ENCODE measurements at places on chromosomes 13 and 19. TPM values are rescaled to one million over a fixed set of nuclear protein-coding genes. Genes with fewer than 3 reads are reported as not detected.

STARD13 gene
- 0.99 TPM for total RNA-seq

ZNF17 gene
- total RNA-seq, result 5.0 TPM

COL5A3 gene
- 2.8 TPM for total RNA-seq

FXYD7 gene
- 0.93 TPM for total RNA-seq

FCER2 gene
- 4.1 TPM for total RNA-seq

ZNF837 gene
- 2.1 TPM for total RNA-seq

NAPSA gene
- 99.8 TPM for total RNA-seq

- no peak for DNase-seq
- no peaks in the 10 kb centered on the region for H3K36me3 ChIP-seq
- H3K27me3 ChIP-seq, result no peaks in the 10 kb centered on the region
- peaks cover 39% of the 10 kb centered on the region for H3K4me1 ChIP-seq
Observed at GRCh38 chr13:22161871-22162270, 491.0 kb downstream of the FGF9 start.

- H3K4me3 ChIP-seq, result no peak overlapping the region
- H3K36me3 ChIP-seq, result no peaks in the 10 kb centered on the region
- peaks cover 6% of the 10 kb centered on the region for H3K4me1 ChIP-seq
- H3K27me3 ChIP-seq, result peaks cover 5% of the 10 kb centered on the region
Observed at GRCh38 chr19:51158474-51159129, 16.5 kb downstream of the SIGLEC7 start.

DNA sequence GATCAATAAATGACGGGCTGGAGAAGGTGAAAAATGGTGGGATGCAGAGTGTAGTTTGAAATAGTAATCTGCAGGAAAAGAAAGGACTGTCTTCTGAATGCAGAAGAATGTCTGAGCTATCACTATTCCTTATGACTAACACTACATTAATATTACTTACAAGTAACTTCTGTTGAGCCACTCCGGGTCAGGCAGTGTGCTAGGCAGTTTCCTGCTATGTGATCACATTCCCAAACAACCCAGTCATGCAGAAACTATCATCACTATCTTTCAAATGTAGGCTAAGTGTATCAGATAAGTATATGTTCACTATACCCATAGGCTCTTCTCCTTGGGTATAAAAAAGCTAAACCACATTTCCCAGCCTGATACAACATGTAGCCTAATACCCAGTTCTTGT, 6.6 kb downstream of the ZNF599 start:
- no peak overlapping the region for H3K27ac ChIP-seq
- no peak for DNase-seq

GRCh38 chr19:5628461-5628860, 5.6 kb downstream of the SAFB start:
- no peak for DNase-seq
- H3K36me3 ChIP-seq, result peaks cover 63% of the 10 kb centered on the region
- H3K27me3 ChIP-seq, result no peaks in the 10 kb centered on the region
- no peak overlapping the region for H3K4me3 ChIP-seq

DNA sequence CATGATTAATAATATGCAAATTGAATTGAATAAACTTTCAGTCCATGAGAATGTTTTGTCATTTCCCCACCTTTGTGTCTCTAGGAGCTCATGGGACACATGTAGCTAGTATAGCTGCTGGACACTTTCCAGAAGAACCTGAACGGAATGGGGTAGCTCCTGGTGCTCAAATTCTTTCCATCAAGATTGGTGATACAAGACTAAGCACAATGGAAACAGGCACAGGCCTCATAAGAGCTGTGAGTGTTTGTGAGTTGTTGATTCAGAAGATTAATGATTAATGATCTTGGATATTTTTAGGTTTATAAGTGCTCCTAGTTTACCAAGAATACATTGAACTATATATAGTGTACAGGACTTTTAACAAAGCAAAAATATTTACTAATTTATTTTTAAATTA, 30.1 kb downstream of the TPP2 start:
- no peak overlapping the region for H3K27ac ChIP-seq
- no peaks in the 10 kb centered on the region for H3K4me1 ChIP-seq
- no peak overlapping the region for H3K4me3 ChIP-seq

DNA sequence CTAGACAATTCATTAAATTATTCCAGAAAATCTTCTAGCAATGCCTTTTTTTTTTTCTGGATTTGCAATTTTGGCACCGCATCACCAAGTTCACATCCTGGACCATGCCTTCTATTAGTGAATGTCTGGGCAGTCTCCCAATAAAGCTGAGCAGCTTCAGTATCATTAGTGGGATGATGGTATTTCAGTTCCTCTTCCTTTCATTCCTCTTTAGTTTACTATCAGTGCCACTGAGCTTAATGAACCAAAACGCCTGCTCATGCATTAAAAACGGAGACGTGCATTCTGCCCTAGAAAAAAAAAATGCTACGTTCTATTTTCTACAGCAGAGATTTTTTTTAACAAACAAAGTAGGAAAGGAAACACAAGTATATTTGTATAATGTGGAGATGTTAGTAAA, 343.0 kb downstream of the PCDH9 start:
- H3K36me3 ChIP-seq, result no peaks in the 10 kb centered on the region
- no peak overlapping the region for H3K27ac ChIP-seq
- H3K4me3 ChIP-seq, result no peak overlapping the region
- no peaks in the 10 kb centered on the region for H3K4me1 ChIP-seq
- DNase-seq, result no peak

DNA sequence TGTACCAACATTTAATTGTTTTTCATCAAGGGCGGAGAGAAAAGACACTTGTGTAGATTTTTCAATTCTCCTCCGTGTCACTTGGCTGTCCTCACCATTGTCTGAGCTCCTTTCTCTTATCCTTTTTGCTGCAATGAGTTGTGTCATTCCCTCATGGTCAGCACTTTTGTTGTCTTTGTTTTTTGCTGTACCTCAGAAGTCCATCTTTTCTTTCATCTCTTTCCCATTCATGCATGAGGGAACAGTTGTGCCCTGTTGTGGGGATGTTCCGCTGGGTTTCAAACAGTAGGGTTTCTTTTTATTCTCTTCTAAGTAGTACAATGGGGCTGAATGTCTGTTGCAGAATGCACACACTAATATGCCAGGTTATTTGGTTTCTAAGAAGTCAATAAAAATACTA, 222.6 kb downstream of the TM9SF2 start:
- H3K27ac ChIP-seq, result no peak overlapping the region
- no peaks in the 10 kb centered on the region for H3K27me3 ChIP-seq
- no peaks in the 10 kb centered on the region for H3K36me3 ChIP-seq
- H3K4me1 ChIP-seq, result no peaks in the 10 kb centered on the region
- DNase-seq, result no peak
- H3K4me3 ChIP-seq, result no peak overlapping the region

DNA sequence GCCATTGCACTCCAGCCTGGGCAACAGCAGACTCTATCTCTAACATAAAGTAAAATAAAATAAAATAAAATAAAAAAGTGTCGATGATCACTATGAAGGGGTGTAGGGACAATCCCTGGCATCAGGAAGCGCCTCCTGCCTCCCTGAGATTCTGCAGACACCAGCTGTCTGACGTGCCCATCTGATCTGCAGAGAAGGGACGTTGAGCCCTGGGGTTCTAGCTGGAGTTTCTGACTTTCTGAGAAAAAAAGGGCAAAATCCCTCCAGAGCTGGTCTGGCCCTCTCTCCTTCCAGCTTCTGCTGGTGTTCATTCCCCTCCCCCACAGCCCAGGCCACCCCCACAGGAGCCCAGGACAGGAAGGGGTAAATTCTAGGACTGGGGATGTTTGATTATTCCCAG, 2.4 kb upstream of the ADGRE5 start:
- H3K27me3 ChIP-seq, result no peaks in the 10 kb centered on the region
- H3K36me3 ChIP-seq, result peaks cover 18% of the 10 kb centered on the region
- no peak overlapping the region for H3K4me3 ChIP-seq
- DNase-seq, result no peak
- H3K27ac ChIP-seq, result peak overlapping the region; percentile 66

DNA sequence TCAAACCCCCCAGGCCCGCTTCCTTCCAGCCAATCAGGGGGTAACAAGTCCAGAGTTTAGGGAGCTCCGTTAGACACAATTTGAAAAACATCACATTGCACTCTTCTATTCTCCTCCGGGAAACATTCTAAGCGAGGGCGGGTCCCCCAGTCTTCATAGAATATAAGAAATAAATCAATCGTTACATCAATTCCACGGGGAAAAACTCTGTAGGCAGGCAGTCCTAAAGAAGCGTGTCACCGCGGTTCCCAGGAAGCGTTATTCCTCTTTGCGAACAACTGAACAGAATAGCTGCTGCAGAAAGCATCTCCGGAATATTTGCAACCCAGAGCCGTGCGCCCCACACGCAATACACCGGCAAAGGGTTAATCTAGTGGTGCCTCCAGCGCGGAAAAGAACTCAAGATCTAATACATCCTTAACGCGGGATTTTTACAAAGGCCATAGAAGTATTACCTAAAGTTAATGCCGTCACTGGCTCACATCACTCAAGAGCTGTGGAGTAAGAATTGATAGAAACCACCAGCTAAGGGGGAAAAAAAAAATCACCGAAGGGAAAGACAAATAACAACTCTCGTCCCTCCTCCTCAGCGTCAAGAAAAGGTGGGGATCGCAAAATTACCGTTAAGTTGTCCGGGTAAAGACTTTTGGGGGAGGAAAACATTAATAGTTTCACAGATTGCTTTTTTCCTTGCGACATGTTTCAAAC, 65.1 kb downstream of the KCNRG start:
- H3K27me3 ChIP-seq, result peaks cover 10% of the 10 kb centered on the region
- peaks cover 44% of the 10 kb centered on the region for H3K4me1 ChIP-seq
- peak overlapping the region; percentile 100 for H3K27ac ChIP-seq
- peak overlapping the region; percentile 99 for H3K4me3 ChIP-seq

GRCh38 chr13:113483504-113484293, 6.8 kb downstream of the DCUN1D2 start:
- H3K4me1 ChIP-seq, result peaks cover 15% of the 10 kb centered on the region
- no peak overlapping the region for H3K27ac ChIP-seq
- H3K4me3 ChIP-seq, result no peak overlapping the region

GRCh38 chr13:46321494-46322225, 65.4 kb downstream of the RUBCNL start:
- H3K36me3 ChIP-seq, result no peaks in the 10 kb centered on the region
- peak overlapping the region; percentile 68 for H3K4me3 ChIP-seq
- H3K27ac ChIP-seq, result peak overlapping the region; percentile 78
- H3K4me1 ChIP-seq, result peaks cover 16% of the 10 kb centered on the region

GRCh38 chr19:18995804-18996241, 37.5 kb downstream of the SUGP2 start:
- no peak overlapping the region for H3K27ac ChIP-seq
- H3K27me3 ChIP-seq, result no peaks in the 10 kb centered on the region
- peaks cover 16% of the 10 kb centered on the region for H3K4me1 ChIP-seq
- H3K36me3 ChIP-seq, result peaks cover 30% of the 10 kb centered on the region
- no peak overlapping the region for H3K4me3 ChIP-seq

- no peak overlapping the region for H3K27ac ChIP-seq
- H3K36me3 ChIP-seq, result no peaks in the 10 kb centered on the region
- no peaks in the 10 kb centered on the region for H3K27me3 ChIP-seq
- no peak for DNase-seq
- no peak overlapping the region for H3K4me3 ChIP-seq
Observed at GRCh38 chr13:86906127-86906874, 764.9 kb upstream of the SLITRK5 start.

GRCh38 chr13:79501538-79502232, 20.7 kb downstream of the NDFIP2 start:
- no peak overlapping the region for H3K4me3 ChIP-seq
- H3K36me3 ChIP-seq, result peaks cover 26% of the 10 kb centered on the region
- peak overlapping the region; percentile 74 for H3K27ac ChIP-seq

DNA sequence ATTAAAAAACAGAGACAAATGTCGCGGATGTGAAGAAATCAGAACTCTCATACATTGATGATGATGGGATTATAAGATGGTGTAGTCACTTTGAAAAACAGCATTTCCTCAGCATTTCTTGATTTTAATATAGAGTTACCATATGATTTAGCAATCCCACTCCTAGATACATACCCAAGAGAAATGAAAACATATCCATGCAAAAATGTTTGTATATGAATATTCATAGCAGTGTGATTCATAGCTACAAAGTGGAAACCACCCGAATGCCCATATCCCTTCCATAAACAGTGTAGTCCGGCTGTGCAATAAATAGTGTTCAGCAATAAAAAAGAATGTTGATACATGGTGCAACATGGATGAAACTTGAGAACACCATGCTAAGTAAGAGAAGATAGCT, 44.6 kb downstream of the DPY19L3 start:
- no peak overlapping the region for H3K4me3 ChIP-seq
- no peak overlapping the region for H3K27ac ChIP-seq
- peaks cover 1% of the 10 kb centered on the region for H3K36me3 ChIP-seq

- no peak overlapping the region for H3K4me3 ChIP-seq
- no peak for DNase-seq
- no peaks in the 10 kb centered on the region for H3K36me3 ChIP-seq
Observed at GRCh38 chr13:44471686-44472085, 98.1 kb downstream of the SERP2 start.

- no peaks in the 10 kb centered on the region for H3K36me3 ChIP-seq
- DNase-seq, result no peak
- H3K27ac ChIP-seq, result peak overlapping the region; percentile 15
- peak overlapping the region; percentile 71 for H3K4me3 ChIP-seq
- peaks cover 15% of the 10 kb centered on the region for H3K4me1 ChIP-seq
- H3K27me3 ChIP-seq, result no peaks in the 10 kb centered on the region
Observed at GRCh38 chr19:35776102-35776788, 881 bp downstream of the ARHGAP33 start.

GRCh38 chr13:33186861-33187291, 98.7 kb downstream of the STARD13 start:
- no peak overlapping the region for H3K4me3 ChIP-seq
- DNase-seq, result no peak

DNA sequence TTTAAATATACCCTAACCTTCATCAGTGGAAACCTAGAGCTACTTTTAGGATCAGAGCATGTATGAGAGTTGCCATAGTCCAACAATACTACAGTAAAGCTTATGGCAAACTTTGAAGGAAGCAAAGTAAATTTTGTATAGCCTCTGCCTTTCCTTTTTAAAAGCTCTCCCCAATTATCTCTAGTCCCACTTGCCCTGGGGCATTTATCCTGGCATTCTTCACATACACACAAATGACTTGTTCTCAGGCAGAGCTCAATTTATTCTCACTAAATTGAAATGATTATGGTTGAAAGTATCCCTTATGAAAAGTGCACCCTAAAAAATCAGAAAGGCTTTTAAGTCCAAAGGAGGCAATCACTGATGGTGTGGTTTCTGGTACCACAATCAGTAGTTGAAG, 94.1 kb upstream of the UFM1 start:
- DNase-seq, result no peak
- H3K27ac ChIP-seq, result no peak overlapping the region
- no peaks in the 10 kb centered on the region for H3K4me1 ChIP-seq
- H3K36me3 ChIP-seq, result no peaks in the 10 kb centered on the region
- H3K27me3 ChIP-seq, result no peaks in the 10 kb centered on the region

- H3K4me1 ChIP-seq, result no peaks in the 10 kb centered on the region
- H3K4me3 ChIP-seq, result no peak overlapping the region
- peaks cover 13% of the 10 kb centered on the region for H3K27me3 ChIP-seq
- H3K36me3 ChIP-seq, result no peaks in the 10 kb centered on the region
- DNase-seq, result no peak
Observed at GRCh38 chr19:47901370-47901769, 15.3 kb upstream of the SULT2A1 start.

DNA sequence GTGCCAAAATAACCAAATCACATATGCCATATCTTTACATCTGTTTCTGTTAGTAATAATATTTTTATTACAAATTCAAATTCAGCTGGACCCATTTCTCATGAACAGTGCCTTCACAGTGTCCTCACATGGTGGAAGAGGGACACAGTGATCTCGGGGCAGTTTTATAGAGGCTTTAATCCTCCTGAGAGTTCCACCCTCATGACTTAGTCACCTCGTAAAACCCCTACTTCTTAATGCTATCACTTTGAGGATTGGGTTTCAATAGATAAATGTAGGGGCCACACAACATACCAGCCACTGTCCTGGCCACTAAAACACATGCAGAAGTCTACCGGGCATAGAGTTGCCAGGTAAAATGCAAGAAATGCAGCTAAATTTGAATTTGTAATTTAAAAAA, 201.5 kb downstream of the MYO16 start:
- H3K27me3 ChIP-seq, result no peaks in the 10 kb centered on the region
- no peak for DNase-seq
- no peak overlapping the region for H3K4me3 ChIP-seq
- H3K27ac ChIP-seq, result no peak overlapping the region
- peaks cover 17% of the 10 kb centered on the region for H3K36me3 ChIP-seq
- no peaks in the 10 kb centered on the region for H3K4me1 ChIP-seq
